ENCODE measurements at places on chromosomes 5 and 9.

DNA sequence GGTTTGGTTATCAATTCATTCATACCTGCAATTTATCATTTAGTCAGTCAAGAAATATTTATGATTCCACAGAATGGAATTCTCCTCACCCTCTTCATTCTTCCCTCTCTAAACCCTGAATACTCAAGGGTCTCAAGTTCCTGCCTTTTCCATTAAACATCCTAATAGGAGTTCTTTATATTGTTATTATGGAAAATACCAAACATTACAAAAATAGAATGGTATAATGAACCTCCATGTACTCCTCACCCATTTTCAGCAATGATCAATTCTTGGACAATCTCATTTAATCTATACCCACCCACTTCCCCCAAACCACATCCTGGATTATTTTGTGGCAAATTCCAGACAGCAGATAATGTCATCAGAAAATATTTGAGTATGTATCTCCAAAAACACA, 74.5 kb downstream of the ADAMTS12 start:
- no peak for DNase-seq

- no peak for DNase-seq
Measured at GRCh38 chr5:73544429-73545402, 20.7 kb downstream of the ANKRA2 start.

DNA sequence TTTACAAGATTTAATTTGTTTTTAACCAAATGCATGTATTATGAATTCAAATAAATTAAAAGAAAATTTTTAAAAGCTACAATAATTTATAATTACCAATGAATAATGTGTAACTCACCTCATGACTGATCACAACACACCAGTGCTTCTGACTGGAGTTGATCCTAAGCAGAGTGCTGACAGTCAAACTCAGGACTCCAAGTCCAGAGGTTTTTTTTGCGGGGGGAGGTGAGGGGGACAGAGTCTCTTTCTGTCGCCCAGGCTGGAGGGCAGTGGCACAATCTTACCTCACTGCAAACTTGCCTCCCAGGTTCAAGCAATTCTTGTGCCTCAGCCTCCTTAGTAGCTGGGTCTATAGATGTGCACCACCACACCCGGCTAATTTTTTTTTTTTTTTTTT, 71.0 kb upstream of the MELK start:
- no peak for DNase-seq

DNA sequence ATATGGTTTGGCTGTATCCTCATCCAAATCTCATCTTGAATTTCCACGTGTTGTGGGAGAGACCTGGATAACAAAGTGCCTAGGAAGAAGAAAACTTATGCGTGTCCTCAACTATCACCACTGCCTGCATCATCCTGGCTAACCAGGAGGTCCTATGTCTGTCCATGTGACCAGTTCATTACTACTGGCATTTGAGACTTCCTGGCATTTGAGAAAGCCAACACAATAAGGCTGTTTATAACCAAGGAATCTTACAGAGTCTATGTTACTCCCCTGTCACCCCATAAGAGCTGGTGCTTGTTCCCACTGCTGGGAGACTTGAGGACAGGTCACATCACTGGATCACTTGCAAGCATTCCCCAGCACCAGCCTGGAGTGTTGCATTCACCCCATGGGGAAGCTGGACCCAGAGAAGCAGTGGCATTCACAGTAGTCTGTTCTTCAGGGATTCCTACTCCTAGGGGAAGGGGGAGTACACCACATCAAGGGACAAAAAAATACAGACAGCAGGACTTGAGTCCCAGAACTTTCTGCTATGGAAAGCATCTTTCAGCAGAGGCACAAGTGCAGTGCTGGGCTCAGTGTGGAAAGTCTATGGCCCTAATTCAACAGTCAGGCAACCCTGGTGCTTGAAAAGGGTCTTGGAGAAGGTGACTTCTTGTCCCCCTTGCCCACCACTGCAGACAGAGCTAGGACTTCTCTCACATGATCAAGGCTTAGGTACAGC, 717.1 kb downstream of the SEMA5A start:
- DNase-seq, result no peak

- no peak for DNase-seq
Measured at GRCh38 chr5:149356391-149356790, 1.5 kb upstream of the PCYOX1L start.

DNA sequence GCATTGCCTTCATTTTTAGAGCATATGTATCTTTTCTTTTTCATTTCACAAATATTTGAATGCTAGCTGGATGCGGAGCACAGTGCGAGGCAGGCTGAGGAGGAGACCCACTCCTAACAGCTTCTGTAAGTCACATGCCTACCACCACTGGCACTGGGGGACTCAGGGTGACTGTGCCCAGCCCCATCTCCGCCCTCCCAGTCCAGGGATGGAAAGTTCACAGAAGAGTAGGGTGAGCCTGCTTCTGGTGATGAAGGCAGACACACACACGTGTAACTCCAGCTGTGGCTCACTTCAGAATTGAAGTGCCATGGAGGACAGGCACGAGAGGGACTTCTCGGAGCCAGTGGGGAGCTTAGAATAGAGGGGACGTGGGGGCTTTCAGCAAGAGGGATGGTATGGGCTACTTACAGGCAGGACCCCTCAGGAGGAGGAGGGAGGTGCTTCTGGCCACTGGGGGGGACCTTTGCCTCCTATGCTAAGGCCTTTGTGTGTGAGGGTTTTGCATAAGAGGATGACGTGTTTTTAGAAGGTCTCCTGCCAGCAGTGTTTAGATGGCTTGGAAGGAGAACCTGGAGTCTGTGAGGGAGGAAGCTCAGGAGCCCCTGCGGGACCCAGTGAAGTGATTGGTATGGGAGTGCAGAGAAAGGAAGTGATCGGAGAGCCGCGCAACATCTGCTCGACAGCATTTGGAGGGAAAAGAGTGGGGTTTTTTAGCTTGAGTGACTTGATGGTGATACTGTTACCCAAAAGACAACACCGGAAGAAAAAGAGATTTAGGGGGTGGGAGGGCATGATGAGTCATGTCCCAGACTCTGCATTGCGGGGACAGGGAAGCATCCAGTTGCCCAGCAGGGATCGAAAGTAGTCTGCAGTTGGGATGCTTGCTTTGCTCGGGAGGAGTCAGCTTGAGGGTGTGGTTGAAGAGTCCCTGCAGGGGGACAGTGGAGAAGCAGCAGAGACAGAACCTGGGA, 163.5 kb upstream of the OTULINL start:
- DNase-seq, result no peak

Data from stimulated activated CD8-positive, alpha-beta memory T cell treated with anti-CD3 and anti-CD28 coated beads, Interleukin-7, amount 100 ng/mL, for 48 hours (primary cell).